ENCODE measurements at places on chromosomes 4 and X.

- DNase-seq, result no peak
Observed at GRCh38 chr4:123522646-123523045, 126.1 kb downstream of the SPRY1 start.

- DNase-seq, result no peak
Observed at GRCh38 chrX:13179100-13179499, 134.7 kb upstream of the FAM9C start.

GRCh38 chrX:143674926-143675325 lies 39.0 kb upstream of the SLITRK4 start:
- no peak for DNase-seq

DNA sequence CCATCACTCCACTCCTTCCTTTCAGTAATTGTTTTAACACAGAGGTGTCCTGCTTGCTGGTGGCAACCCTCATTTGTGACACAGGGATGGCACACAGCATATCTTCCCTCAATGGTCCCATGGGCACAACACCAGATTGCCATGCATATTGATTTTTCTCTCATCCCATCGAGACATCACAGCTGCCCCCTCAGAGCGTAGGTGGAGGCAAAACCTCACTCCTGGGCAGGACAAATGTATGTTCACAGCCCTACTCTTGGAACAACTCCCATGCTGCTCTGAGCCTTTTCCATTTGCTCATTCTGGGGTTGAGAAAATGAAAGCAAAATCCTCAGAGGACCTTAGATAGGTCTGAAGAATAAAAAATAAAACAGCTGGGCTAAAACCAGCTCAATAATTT lies 172.2 kb downstream of the GABRB1 start:
- DNase-seq, result no peak

- DNase-seq, result no peak
Observed at GRCh38 chr4:106062452-106062875, 167.2 kb downstream of the NPNT start.

DNA sequence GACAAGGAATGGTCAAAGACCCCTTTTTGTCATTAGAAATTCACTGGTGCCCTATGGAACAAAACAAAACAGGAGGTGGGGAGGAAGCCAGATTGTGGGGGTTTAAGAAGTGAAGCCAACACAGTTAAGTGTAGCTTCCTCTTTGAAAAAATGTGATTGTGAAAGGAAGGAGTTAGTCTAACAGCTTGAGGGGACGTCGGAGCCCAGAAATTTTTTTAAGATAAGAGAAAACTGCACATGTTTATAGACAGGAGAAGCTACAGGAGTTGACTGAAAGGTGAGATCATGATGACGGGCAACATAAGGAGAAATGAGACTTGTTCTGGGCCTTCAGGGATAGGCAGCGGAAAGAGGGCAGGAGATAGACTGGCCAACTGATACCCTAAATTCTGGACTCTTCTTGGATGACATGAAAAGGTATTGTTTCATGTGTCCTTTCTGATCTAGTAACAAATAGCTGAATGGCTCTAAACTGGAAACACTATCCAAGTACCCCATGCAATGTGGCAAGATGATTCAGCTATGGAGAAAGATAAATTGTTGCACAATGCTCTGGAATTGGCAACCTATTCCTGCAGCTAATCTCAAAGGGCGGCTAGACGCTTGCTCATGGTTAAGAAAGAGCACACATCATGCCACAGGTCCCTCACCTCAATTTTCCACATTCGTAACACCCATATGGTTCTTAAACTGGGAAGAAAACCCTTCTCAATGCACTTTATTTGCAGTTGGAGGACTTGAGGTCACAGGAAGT lies 3.7 kb upstream of the HDAC8 start:
- DNase-seq, result no peak

DNA sequence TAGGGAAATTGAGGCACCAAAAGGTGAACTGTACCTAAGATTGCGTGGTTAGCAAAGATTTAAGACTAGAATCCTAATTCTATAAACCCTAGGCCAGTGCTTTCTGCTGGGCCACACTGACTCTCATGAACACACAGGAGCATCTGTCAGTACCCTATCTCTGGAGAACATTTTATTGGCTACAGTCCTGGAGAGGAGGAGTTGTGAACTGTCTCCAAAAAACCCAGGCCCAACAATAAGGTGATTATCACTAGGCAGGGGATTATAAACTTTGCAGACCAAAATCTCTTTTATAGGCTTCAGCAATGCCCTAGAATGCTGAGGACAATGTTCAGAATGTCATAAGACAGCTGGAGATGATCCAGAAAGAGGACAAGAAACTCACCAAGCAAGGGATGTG lies 24.1 kb downstream of the OPHN1 start:
- DNase-seq, result no peak

Data from activated CD4-positive, alpha-beta T cell treated with anti-CD3 and anti-CD28 coated beads for 48 hours (primary cell).